ENCODE measurements at places on chromosomes 1 and 21.

DNA sequence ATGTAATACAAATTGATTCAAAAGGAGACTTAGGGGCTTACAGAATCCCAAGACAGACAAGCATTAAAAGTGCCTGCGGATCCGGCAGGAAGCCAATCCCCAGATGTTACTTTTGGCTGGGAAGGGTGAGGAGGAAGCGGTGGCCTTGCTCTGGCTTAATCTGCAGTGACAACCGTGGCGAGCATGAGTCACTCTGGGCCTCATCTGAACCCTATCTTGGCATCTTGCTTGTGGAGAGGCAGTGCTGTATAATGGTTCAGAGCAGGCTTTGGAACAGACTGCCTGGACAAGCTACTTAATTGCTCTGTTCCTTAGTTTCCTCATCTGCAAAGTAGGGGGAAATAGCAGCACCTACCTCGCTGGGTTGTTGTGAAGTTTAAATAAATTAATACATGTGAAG is 74.1 kb downstream of the XCL2 start:
- DNase-seq, result peak; percentile 75

- DNase-seq, result no peak
Measured at GRCh38 chr1:76203127-76203526, 128.6 kb downstream of the ST6GALNAC3 start.

DNA sequence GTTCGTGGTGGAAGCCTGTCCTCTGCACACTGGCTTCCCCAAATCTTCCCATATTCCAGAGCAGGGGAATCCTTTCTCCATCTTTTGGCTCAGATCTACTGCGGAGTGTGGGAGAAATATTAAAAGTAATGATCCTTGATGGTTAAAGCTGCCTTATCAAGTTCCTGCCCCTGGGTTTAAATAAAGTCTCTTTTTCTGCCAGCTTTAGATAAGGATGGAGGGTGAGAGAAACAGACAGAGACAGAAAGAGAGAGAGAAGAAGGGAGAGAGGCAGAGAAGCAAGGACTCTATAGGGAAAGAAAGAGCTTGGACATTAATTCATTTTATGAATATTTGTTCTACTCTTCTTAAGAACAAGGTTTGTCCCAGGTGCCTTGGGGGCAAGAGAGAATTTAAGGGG is 98.0 kb downstream of the KCNJ15 start:
- DNase-seq, result no peak

- no peak for DNase-seq
Measured at GRCh38 chr21:29430576-29430975, 131.9 kb downstream of the BACH1 start.

- DNase-seq, result no peak
Measured at GRCh38 chr1:67688526-67689219, 3.7 kb downstream of the GADD45A start.

GRCh38 chr1:173996995-173997394 is 25.2 kb downstream of the RC3H1 start:
- no peak for DNase-seq

DNA sequence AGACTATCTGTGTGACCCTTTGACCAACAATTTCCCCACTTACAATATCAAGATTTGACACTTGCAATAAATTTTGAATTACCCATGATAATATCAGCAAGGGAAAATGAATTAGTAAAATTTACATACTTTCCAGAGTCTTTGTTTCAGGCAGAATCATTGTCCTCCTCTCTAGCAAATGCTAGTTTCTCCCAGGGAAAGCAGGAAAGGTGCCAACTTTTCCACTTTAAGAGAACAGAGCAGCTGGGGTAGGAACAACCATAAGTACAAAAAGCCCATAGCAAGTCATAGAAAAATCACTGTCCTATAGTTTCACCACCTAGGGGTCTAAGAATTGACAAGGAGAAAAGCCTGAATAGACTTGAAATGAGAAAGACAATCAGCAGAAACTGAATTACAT is 67.1 kb upstream of the GUCA2B start:
- DNase-seq, result no peak

- no peak for DNase-seq
Measured at GRCh38 chr1:80624682-80625081, 1176.1 kb upstream of the ADGRL2 start.

DNA sequence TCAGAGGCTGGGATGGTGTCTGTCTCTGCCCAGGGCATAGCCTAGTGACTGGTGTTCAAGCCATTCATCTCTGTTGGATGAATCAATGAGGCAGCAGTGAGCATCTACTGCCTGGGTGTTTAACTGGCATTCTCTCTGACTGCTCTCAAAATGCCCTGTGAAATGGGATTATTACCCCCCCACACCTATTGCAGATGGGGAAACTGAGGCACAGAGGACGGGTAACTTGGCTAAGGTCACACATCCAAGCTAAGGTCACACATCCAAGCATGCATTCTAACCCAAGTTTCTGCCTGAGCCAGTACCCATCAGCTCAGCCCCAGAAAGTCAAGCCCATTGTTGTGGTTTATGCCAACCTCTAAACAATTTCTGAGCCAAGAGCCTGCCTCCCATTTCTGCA is 5.0 kb downstream of the TTC39A start:
- no peak for DNase-seq

DNA sequence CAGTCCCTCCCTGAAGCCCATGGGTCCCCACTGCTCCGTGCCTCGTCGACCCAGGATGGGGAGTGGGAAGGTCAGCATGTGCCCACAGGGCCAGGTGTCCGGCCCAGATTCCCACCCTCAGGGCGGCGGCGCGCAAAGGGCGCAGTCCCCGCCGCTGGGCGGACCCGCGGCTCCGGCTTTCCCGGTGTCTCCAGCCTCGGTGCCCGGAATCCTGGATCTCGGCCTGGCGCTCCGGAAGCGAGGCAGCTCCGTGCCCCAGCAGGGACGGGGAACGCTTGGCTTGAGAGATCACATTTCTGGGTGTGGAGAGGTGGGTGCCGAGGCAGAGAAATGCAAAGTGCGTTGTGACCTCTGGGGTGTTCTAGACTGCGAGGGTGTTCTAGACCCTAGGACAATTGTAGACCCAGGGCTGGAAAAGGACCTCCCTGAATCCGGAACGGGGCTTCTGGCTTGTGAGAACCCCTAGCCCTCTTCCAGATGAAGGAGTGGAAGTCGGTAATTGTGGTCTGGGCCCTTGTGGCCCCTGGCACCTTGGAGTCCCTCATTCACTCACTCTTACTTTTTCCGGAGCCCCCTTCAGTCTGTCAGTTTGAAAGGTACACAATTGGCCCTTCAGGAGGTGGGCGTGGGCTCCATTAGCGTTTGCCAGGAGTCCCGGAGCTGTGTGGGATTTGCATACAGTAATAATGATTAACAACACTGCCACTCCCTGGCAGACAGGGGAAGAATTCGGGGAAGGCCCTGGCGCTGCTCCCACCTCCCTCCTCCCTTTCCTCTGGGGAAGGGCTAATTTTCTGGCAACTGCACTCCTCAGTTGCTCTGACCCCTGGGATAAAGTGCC is 1.6 kb upstream of the KCND3 start:
- DNase-seq, result no peak

DNA sequence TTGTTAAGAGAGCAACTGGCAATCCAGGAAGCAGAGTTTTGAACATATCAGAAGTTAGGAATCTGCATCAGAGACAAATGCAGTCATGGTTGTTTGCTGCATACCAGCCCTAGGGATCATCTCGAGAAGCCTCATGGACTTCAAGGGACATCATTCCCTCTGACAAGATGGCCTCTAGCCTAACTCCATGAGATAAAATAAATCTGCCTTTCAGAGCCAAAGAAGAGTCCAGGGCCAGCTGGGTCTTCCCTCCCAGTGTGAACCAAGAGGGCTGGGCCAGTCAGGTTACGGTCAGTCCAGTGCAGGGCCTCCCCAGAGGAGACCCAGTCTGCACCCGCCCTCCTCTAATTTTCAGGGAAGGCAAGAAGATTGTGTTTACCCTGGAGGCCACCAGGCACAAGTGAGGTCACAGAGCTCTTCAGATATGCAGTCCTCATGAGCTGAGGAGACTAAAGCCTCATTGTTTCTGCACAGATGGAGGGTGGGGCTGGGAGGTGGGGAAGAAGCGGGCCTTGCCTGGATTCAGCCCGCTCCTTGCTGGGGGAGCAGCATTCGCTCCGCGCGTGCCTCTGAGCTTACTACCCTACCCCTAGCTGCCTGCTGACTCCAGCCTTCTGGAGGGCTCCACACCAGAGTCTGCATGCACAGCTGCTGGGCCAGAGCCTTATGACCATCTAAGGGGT is 52.8 kb downstream of the CAPN2 start:
- no peak for DNase-seq

GRCh38 chr1:206666954-206667665 is 17.6 kb upstream of the MAPKAPK2 start:
- no peak for DNase-seq

DNA sequence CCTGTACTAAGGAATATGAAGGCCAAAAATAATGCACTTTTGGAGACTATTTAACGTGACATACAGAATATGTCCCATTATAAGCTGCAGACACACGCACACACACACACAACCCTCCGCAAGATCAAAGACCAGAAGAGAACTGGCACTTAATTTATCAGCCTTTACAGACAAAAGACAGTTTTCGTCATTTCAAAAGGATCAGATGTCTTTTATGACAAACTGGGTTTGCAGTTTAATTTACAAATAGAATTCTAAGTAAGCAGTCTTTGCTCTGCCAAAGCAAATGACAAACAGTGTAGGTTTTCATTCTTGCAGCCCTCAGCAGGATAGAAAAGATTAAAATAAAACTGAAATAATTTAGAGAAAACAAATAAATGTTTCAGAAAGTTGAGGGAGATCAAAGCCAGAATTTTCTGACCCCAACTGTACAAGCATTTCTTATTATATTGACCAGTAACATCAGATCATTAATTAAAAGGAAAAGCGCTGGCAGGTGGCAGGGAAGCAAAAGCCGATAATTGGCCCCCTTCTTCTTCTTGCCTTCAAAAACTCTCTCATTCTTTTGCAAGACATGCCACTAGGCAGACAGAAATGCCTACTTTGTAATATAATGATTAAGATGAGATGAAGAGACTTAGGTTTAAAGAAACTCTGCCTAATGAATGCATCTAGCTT is 169.0 kb downstream of the DENND1B start:
- DNase-seq, result no peak
